CD4-positive, alpha-beta T cell treated with Interleukin-15 for 4 hours (primary cell): ENCODE measurements at places on chromosomes 6 and 20.

GRCh38 chr20:39103732-39104131 lies 141.6 kb downstream of the DHX35 start:
- DNase-seq = no peak

GRCh38 chr6:3869632-3870527 lies 20.7 kb downstream of the FAM50B start:
- peak; percentile 14 for DNase-seq

GRCh38 chr6:6230286-6230685 lies 90.2 kb downstream of the F13A1 start:
- DNase-seq = no peak

GRCh38 chr20:38092915-38093314 lies 59.4 kb downstream of the RPRD1B start:
- no peak for DNase-seq

DNA sequence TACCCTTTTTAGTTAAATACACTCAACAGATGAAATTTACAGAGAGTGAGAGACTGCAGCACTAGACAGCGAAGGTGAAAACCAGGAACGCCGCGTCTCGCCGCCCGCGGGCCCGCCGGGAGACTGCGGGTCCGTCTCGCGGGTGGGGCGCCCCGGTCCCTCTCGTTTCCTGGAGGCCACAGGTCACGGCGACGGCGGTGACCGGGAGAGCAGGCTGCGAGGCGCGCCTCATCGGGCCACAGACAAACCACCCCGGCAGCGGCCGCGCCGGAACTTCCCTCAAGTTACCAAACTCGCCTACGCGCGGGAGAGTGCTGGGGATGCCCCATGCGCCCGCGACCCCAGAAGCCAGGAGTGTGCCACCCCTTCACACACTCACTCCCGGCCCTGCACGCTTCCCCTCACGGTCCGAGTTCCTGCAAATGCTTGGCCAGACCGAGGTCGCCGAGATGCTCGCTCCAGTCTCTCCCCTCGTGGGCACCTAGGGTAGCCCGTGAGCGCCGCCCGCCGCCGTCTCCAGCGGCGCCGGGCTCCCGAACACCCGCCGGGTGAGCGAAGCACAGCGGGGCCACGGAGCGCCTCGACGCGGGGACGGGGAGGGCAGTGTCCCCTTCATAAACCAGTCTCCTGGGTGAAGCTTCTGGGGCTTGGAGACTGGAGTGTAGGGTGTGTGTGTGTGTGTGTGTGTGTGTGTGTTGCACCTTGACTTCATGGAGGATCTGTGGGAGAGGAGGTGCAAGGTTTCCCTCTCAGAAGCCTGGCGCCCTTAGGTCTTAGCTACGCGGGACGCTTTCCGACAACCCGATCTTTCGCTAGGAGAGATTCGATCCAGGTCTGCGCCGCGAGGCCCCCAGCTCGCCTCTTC lies 1.4 kb downstream of the BACH2 start:
- peak; percentile 50 for DNase-seq

DNA sequence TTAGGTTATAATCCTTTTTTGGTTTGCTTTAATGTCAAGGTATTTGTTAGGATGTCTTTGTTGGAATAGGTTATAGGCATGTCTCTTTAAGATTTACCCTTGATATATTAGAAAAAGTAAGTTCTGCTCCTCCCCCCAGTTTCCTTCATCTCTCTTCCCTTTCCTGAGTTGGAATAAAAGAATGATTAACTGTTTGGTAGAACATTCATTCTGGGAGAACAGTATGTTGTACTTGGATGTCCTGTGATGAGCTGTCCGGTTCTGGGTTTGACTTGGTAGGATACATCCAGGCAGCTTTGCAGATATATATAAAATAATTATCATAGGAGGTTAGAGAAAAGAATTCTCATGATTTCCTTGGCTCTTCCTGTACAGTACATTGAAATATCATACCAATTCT lies 199.6 kb upstream of the RREB1 start:
- DNase-seq = no peak

DNA sequence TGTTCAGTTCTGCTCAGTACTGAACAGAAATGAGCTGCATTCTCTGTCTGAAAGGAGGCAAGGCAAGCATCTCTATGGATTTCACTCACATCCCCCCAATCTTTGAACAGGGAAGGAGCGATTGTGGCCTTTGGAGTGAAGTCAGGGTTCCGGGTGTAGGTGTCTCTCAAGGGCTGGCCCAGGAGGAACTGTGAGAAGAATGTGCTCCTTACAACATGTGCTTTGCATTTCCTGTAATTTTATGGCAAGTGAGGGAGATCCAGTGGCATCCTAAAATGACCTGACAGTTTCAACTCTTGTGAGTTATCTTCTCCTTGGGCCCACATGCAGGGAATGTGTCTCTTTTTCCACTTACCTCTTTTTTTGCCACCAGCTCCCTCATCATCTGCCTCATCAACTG lies 63.0 kb upstream of the RIN2 start:
- no peak for DNase-seq

GRCh38 chr20:49315580-49315979 lies 37.7 kb upstream of the ZNFX1 start:
- no peak for DNase-seq

GRCh38 chr20:31972471-31973021 lies 4.6 kb downstream of the XKR7 start:
- no peak for DNase-seq

GRCh38 chr6:151068761-151069312 lies 170.9 kb upstream of the AKAP12 start:
- no peak for DNase-seq

DNA sequence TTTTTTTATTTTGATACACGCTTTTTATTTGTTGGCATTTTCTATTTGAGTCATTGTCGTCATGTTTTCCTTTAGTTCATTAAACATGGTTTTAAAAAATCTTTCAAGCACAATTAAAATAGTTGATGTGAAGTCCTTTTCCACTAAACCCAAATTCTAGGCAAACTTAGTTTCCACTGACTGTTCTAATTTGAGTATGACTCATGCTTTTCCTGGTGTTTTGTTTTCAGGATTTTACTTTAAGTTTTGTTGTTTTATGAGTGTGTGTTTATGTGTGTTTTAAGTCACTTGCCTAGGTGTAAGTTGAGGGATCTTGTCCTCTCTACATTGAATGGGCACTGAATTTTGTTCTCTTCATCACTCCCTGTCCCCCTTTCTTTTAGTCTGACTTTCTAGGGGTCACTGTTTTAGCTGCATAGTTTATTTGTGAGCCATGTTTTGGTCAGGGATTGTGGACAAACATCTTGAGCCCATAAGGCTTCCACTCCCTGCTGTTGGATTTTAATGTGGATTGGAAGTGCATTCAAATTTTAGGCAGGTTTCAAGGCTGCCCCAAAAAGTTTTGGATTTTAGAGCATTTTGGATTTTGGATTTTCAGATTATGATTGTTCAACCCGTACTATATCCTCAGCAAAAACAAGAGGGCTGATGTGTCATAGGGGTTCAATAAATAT lies 94.8 kb downstream of the CDYL start:
- DNase-seq = no peak
